SK-N-SH (cell line): ENCODE measurements at places on chromosomes 5 and 9.

DNA sequence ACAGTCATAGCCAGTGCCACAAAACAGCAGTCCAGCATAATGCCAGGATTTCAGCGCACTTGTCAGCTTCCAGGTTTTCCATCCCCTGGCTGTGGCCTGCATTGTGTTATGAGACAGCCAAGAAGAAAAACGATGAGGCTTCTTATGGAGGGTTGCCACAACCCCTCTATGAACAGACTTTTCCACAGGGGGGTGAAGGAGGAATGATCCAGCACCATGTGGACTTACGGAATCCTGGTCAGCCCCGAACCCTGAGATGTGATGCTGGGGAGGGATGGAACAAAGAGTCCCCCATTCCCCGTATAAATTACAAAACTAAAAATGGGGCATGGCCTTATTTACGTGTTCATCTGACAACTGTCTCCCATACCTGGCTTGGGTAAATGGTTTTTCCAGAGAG, 32.6 kb downstream of the FAXDC2 start:
- H3K36me3 ChIP-seq, result peaks cover 28% of the 10 kb centered on the region
- no peaks in the 10 kb centered on the region for H3K27me3 ChIP-seq
- H3K4me3 ChIP-seq, result no peak overlapping the region
- H3K4me1 ChIP-seq, result no peaks in the 10 kb centered on the region

GRCh38 chr9:114302727-114303126, 20.2 kb upstream of the ORM1 start:
- H3K4me3 ChIP-seq, result no peak overlapping the region
- peaks cover 5% of the 10 kb centered on the region; the same call in 1 of the 2 replicates for H3K4me1 ChIP-seq
- H3K27me3 ChIP-seq, result no peaks in the 10 kb centered on the region
- no peak overlapping the region for H3K27ac ChIP-seq

GRCh38 chr9:113989017-113989713, 88.9 kb downstream of the AMBP start:
- peaks cover 81% of the 10 kb centered on the region for H3K4me1 ChIP-seq
- DNase-seq, result no peak
- peaks cover 14% of the 10 kb centered on the region for H3K36me3 ChIP-seq
- H3K27me3 ChIP-seq, result no peaks in the 10 kb centered on the region

DNA sequence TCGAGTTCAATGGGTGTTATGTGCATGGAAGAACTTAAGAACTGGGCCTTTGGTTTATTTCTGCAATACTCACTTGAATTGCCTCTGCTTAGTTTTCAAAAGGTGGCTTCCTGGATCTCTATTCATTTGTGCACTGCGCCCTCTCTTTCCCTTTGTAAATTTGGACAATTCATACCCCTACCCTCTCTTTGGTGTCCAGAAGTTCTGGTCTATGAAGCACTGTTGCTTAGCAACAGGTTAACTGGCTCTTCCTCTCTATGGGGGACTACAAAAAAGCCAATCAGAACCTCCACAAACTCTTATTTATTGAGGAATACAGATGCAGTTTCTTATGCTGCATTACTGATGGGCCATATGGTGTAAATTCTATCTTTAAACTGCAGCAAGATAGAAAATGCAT, 13.5 kb upstream of the FAM120A start:
- H3K27me3 ChIP-seq, result no peaks in the 10 kb centered on the region
- no peak overlapping the region for H3K4me3 ChIP-seq
- H3K27ac ChIP-seq, result no peak overlapping the region
- DNase-seq, result no peak

- no peaks in the 10 kb centered on the region for H3K27me3 ChIP-seq
- no peaks in the 10 kb centered on the region; the same call in 1 of the 2 replicates for H3K36me3 ChIP-seq
- no peak overlapping the region for H3K4me3 ChIP-seq
- no peaks in the 10 kb centered on the region for H3K4me1 ChIP-seq
These were observed 195.7 kb downstream of the PALM2AKAP2 start for GRCh38 chr9:109975574-109976295.

DNA sequence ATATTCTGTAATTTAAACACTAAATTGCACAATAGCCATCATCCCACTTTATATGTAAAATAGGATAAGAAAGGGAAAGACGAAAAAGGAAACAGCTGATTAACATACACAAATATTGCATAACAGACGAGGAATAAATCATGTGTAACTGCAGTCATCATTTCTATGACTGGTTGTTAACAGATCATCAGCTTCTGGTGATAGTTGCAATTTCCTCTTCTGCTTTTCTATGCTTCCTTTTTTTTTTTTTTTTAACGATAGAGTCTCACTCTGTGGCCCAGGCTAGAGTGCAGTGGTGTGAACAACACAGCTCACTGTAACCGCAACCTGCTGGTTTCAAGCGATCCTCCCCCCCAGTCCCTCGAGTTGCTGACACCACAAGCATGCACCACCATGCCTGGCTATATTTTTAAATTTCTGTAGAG, 22.5 kb upstream of the JAKMIP2 start:
- no peak for DNase-seq
- H3K27ac ChIP-seq, result no peak overlapping the region
- H3K27me3 ChIP-seq, result no peaks in the 10 kb centered on the region
- no peak overlapping the region for H3K4me3 ChIP-seq
- no peaks in the 10 kb centered on the region; the same call in 1 of the 2 replicates for H3K4me1 ChIP-seq
- no peaks in the 10 kb centered on the region for H3K36me3 ChIP-seq

- no peaks in the 10 kb centered on the region for H3K4me1 ChIP-seq
- no peak overlapping the region for H3K4me3 ChIP-seq
- no peak overlapping the region for H3K27ac ChIP-seq
- H3K36me3 ChIP-seq, result no peaks in the 10 kb centered on the region
These were observed 60.8 kb downstream of the CSF2 start for GRCh38 chr5:132134384-132134783.

- DNase-seq, result no peak
- H3K4me1 ChIP-seq, result peaks cover 7% of the 10 kb centered on the region
These were observed 1.1 kb downstream of the RUSC2 start for GRCh38 chr9:35490910-35491465.

DNA sequence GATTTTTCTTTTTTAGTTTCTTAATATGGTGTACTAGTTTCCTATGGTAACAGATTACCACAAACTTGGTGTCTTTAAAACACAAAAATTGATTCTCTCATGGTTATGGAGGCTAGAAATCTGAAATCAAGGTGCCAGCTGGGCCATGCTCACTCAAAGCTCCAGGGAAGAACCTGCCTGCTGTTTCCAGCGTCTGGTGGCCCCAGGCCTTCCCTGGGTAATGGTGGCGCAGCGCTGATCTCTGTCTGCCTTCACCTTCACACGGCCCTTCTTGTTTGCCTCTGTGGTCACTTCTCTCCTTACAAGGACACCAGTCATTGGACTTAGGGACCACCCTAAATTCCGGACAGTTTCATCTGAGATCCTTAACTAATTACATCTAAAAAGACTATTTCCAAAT, 70.5 kb upstream of the GFPT2 start:
- H3K27ac ChIP-seq, result no peak overlapping the region
- no peaks in the 10 kb centered on the region for H3K36me3 ChIP-seq
- H3K4me3 ChIP-seq, result no peak overlapping the region
- no peak for DNase-seq
- no peaks in the 10 kb centered on the region for H3K4me1 ChIP-seq

- no peak for DNase-seq
- H3K27me3 ChIP-seq, result peaks cover 88% of the 10 kb centered on the region
- H3K36me3 ChIP-seq, result no peaks in the 10 kb centered on the region
- no peak overlapping the region for H3K4me3 ChIP-seq
These were observed 38.4 kb downstream of the LMX1B start for GRCh38 chr9:126652140-126652582.

GRCh38 chr5:160799184-160799583, 52.8 kb downstream of the ATP10B start:
- H3K4me3 ChIP-seq, result no peak overlapping the region
- H3K36me3 ChIP-seq, result no peaks in the 10 kb centered on the region
- H3K27me3 ChIP-seq, result no peaks in the 10 kb centered on the region
- H3K27ac ChIP-seq, result no peak overlapping the region
- DNase-seq, result no peak
- H3K4me1 ChIP-seq, result no peaks in the 10 kb centered on the region

- no peaks in the 10 kb centered on the region for H3K36me3 ChIP-seq
- H3K4me1 ChIP-seq, result peaks cover 10% of the 10 kb centered on the region
- no peak overlapping the region for H3K4me3 ChIP-seq
- no peak overlapping the region for H3K27ac ChIP-seq
- no peaks in the 10 kb centered on the region for H3K27me3 ChIP-seq
- no peak for DNase-seq
These were observed 118.1 kb downstream of the SUSD1 start for GRCh38 chr9:112056996-112057395.

DNA sequence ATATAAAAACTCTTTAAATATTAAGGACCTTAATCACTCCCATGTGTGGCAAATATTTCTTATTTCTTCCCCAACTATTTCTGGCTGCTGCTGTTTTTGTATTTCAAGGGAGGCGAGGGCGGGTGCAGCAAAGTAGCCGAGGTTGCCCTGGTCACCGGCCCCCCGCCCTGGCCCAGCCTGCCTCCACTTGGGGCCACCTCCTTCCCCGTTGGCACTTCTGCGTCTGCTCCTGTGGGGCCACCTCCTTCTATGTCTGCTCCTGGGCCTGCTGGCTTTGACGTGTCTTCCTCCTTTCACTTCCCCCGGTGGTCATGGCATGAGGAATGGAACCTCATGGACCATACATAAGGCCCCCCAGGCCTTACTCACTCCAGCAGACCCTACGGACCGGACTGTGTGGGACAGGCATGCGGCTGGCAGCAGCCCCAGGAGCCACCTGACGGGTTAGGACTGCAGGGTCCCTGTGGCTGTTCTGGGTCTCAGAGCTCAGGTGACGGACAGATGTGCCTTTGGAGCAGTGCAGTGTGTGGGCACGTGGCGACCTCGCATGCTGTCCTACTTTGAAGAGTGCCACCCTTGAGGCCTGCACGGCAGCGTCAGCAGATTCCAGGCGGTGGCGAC, 5.8 kb upstream of the ENTPD8 start:
- peaks cover 3% of the 10 kb centered on the region for H3K36me3 ChIP-seq
- no peak overlapping the region for H3K4me3 ChIP-seq
- no peak overlapping the region for H3K27ac ChIP-seq
- peaks cover 4% of the 10 kb centered on the region; the same call in 1 of the 2 replicates for H3K27me3 ChIP-seq
- peaks cover 7% of the 10 kb centered on the region; the same call in 1 of the 2 replicates for H3K4me1 ChIP-seq

DNA sequence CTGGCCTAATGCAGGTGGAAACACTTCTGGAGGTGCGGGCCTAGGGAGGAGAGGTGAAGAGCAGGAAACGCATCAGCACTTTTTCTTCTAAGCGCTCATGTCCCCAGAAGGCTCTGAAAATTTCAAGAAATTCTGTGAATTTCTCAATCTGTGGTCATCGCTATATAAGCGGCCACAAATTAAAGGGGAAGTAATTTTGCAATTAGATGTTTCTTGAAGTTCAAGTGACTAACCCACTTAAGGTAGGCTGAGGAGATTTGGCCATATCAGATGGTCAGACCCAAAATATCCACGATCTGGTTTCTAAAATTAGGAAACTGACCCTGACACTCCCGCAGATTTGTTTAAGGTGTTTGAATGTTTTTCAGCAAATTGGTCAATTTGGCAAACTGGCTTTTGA, 16.6 kb upstream of the HMGCR start:
- peaks cover 12% of the 10 kb centered on the region for H3K4me1 ChIP-seq
- H3K27me3 ChIP-seq, result no peaks in the 10 kb centered on the region
- no peak for DNase-seq

DNA sequence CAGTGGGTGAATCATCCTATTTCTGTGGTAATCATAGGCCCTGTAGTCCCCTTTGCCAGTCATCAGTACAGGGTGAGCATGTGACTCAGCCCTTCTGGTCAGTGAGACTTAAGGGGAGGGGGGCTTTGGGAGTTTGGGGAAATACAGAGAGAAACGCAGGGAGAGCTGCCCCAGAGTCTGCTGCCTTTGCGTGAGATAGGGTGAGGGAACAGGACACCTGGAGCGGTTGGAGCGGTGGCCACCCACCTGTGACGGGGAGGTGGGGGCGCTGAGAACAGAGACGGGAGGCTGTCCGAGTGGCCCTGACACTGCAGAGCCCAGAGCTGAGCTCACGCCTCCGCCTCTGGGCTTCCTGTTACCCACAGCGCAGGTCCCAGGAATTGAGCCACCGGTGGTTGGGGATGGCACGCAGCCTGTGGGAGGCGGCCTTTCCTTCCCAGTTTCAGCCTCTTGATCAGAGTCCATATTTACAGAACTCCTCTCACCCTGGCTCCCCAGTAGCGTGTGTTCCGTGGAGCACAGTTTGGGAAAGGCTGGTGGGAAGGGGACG, 92.0 kb upstream of the ERCC6L2 start:
- no peak overlapping the region for H3K4me3 ChIP-seq
- no peaks in the 10 kb centered on the region for H3K36me3 ChIP-seq
- no peaks in the 10 kb centered on the region for H3K4me1 ChIP-seq
- H3K27me3 ChIP-seq, result no peaks in the 10 kb centered on the region
- no peak overlapping the region for H3K27ac ChIP-seq

GRCh38 chr5:137995077-137995748, 37.7 kb downstream of the FAM13B start:
- H3K27me3 ChIP-seq, result no peaks in the 10 kb centered on the region
- peak overlapping the region; percentile 48; the same call in 1 of the 2 replicates for H3K27ac ChIP-seq
- DNase-seq, result no peak

GRCh38 chr5:34740389-34740806, 84.3 kb downstream of the RAI14 start:
- peaks cover 14% of the 10 kb centered on the region for H3K36me3 ChIP-seq
- peaks cover 34% of the 10 kb centered on the region for H3K4me1 ChIP-seq
- H3K27me3 ChIP-seq, result no peaks in the 10 kb centered on the region

DNA sequence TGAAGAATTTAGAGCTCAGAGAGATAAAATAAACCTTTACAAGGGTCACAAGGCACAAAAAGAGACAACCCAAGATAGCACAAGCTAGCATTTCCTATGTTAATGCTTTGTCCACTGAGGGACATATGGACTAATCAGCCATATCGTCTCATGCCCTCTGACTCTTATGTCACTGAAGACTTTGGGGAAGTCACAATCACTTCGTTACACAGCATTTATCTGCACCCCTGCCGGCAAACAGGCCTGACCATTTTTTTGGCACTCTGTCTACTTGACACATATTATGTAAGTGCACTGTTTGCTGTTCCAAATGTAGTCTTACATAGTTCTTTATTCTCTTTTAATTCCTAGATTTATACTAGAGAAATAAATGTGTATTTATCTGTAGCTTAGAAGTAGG, 13.9 kb upstream of the BNC2 start:
- H3K27ac ChIP-seq, result no peak overlapping the region
- no peaks in the 10 kb centered on the region for H3K27me3 ChIP-seq
- DNase-seq, result no peak

GRCh38 chr5:5235685-5236084, 95.6 kb downstream of the ADAMTS16 start:
- no peak overlapping the region for H3K4me3 ChIP-seq
- no peaks in the 10 kb centered on the region; the same call in 1 of the 2 replicates for H3K4me1 ChIP-seq

DNA sequence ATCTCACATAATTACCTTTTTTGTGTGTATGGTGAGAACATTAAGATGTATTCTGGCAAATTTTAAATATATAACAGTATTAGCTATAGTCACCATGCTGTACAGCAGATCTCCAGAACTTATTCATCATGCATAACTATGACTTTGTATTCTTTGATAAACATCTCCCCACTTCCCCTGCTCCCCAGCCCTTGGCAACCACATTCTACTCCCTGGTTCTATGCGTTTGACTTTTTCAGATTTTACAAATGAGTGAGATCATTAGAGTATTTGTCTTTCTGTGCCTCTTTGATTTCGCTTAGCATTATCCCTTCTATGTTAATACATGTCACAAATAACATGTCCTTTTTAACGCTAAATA, 49.4 kb downstream of the SMC2 start:
- no peak overlapping the region for H3K27ac ChIP-seq
- no peak for DNase-seq
- H3K4me1 ChIP-seq, result no peaks in the 10 kb centered on the region
- peaks cover 24% of the 10 kb centered on the region for H3K36me3 ChIP-seq
- H3K4me3 ChIP-seq, result no peak overlapping the region
